Activated CD4-positive, alpha-beta T cell treated with anti-CD3 and anti-CD28 coated beads for 36 hours (primary cell): ENCODE measurements at places on chromosomes 3 and 15.
A peak's percentile ranks its signal among the peaks of the same experiment; 100 is the strongest.

GRCh38 chr3:42439261-42440115, 29.1 kb upstream of the LYZL4 start:
- H3K4me1 ChIP-seq, result no peaks in the 10 kb centered on the region
- DNase-seq, result no peak
- H3K27me3 ChIP-seq, result peaks cover 2% of the 10 kb centered on the region
- H3K27ac ChIP-seq, result no peak overlapping the region
- H3K36me3 ChIP-seq, result no peaks in the 10 kb centered on the region
- no peak overlapping the region for H3K4me3 ChIP-seq

DNA sequence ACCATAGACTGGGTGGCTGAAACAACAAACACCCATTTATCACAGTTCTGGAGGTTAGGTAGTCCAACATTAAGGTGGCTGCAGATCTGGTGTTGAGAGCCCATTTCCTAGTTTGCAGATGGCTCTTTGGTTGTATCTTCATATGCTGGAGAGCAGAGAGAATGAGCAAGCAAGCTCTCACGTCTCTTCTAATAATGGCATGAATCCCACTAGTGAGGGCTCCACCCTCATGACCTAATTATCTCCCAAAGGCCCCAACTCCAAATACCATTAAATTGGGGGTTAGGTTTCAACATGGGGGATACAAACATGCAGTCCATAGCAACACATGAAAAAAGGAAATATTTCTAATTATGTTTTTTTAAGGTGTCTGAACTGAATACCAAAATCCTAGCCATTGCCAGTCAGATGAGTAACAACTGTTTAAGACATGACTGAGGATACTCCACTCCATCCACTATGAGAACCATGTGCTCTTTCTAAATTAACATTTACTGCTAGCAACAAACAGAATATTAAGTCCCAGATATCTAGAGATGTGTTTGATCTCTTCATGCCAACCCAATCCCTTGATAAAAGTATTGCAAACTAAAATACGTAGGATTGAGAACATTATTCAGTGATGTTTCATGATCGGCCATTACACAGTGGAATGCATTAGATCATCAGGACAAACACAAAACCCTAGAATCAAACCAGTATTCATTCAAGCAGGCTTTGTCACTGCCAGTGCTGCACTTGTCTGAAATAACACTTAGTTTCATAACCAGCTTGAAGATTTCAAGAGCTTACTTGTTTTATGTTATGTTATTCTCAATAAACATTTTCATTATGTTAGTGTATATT, 340.3 kb downstream of the SLC9A9 start:
- no peaks in the 10 kb centered on the region for H3K36me3 ChIP-seq
- H3K27me3 ChIP-seq, result no peaks in the 10 kb centered on the region
- H3K4me1 ChIP-seq, result no peaks in the 10 kb centered on the region
- H3K4me3 ChIP-seq, result no peak overlapping the region

DNA sequence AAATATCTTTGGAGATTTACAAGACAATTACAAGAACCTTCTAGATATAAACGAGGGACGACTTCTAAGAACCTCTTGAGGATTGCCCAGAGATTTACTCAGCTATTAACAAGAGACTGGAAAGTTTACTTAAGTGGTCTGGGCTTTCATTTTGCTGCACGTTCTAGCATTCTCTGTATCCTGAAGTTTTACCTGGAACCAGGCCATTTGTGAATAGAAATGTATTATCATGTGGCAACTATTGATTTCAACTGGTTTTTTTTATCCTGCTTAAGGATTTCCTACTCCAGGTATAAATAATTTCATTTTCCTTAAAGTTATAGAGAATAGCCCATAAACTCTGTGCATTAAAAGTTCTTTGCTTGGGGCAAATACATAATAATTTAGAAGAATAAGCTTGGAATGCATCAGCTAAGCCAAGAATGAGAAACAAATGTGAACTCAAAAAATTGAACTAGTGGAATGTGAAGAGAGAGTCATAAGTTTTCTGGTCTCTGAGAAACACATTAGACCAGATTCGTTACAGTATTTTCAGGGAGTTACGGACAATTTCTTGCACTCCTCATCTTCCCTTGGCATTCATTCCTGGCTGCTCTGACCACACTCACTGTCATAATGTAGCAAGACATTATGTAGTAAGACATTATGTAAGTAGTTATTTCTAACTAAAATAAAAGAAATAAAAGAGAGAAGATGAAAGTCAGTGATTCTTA, 1.3 kb downstream of the AQP9 start:
- H3K27me3 ChIP-seq, result peaks cover 17% of the 10 kb centered on the region
- no peak for DNase-seq
- H3K27ac ChIP-seq, result no peak overlapping the region
- H3K36me3 ChIP-seq, result no peaks in the 10 kb centered on the region
- no peak overlapping the region for H3K4me3 ChIP-seq

DNA sequence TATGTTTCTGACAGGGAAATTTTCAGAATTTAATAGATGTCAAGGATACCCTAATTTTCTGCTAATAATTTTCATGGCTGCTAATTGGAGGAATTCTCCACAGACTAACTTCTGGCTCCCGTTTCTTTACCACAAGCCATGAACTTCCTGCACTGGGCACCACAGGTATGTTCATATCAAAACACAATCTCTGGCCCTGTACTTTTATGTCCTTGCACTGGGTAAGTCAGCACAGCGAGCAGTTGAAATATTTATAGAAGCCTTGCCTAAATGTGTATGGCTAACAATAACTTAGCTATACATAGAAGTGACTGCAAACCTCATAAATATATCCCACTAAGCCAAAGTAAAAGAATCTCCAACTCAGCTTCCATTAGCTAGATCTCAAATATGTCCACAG, 246.9 kb downstream of the ZIC1 start:
- no peaks in the 10 kb centered on the region for H3K36me3 ChIP-seq
- H3K27ac ChIP-seq, result no peak overlapping the region
- no peak overlapping the region for H3K4me3 ChIP-seq
- no peaks in the 10 kb centered on the region for H3K27me3 ChIP-seq

GRCh38 chr3:138356730-138357405, 8.5 kb downstream of the MRAS start:
- H3K27ac ChIP-seq, result no peak overlapping the region
- no peak for DNase-seq
- H3K36me3 ChIP-seq, result no peaks in the 10 kb centered on the region

DNA sequence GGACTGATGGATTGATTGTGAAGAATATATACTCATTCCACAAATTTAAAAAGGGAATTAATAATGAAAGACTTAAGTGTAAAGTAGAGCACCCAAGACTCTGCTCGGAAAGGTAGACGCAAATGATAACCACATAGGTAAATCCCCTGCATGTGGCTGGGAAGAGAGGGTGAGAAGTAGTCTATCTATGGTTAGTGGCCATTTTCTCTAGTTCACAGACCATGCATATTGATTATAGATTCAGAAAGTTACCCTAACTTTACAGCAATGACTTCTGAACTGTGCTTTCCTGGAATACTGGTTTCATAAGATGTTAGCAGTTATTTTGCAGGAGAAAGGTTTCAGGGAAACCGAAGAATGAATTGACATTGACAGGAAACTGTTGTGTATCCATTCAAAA, 51.7 kb downstream of the CASR start:
- peaks cover 25% of the 10 kb centered on the region for H3K4me1 ChIP-seq
- H3K27me3 ChIP-seq, result peaks cover 8% of the 10 kb centered on the region
- H3K27ac ChIP-seq, result no peak overlapping the region
- no peaks in the 10 kb centered on the region for H3K36me3 ChIP-seq

DNA sequence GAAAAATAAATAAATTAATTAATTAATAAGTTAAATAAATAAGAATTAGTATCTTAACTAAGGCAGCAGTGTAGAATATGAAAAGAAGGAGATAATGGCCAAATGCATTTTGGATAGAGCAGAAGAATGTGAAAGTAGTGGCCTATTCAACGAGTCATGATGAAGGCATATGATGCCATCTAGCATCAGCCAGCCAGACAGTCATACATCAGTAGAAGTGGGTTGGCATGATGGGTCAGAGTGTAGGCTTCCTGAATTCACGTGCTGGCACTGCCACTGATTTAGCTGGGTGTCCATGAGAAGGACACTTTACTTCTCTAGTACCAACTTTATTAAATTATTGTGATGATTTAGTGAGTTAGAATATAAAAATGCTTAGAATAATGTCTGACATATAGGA, 256.1 kb upstream of the ARPP21 start:
- H3K27me3 ChIP-seq, result no peaks in the 10 kb centered on the region
- no peaks in the 10 kb centered on the region for H3K36me3 ChIP-seq
- H3K4me1 ChIP-seq, result no peaks in the 10 kb centered on the region
- DNase-seq, result no peak

GRCh38 chr3:126448893-126449180, 26.9 kb downstream of the ZXDC start:
- no peaks in the 10 kb centered on the region for H3K27me3 ChIP-seq
- peaks cover 6% of the 10 kb centered on the region for H3K36me3 ChIP-seq
- H3K4me3 ChIP-seq, result no peak overlapping the region
- no peak overlapping the region for H3K27ac ChIP-seq

GRCh38 chr3:55701997-55702396, 214.9 kb upstream of the WNT5A start:
- no peak for DNase-seq
- H3K4me1 ChIP-seq, result no peaks in the 10 kb centered on the region
- no peak overlapping the region for H3K4me3 ChIP-seq
- no peaks in the 10 kb centered on the region for H3K36me3 ChIP-seq
- peaks cover 7% of the 10 kb centered on the region for H3K27me3 ChIP-seq
- no peak overlapping the region for H3K27ac ChIP-seq

- no peak for DNase-seq
- H3K27me3 ChIP-seq, result no peaks in the 10 kb centered on the region
- H3K4me1 ChIP-seq, result no peaks in the 10 kb centered on the region
- H3K27ac ChIP-seq, result no peak overlapping the region
Observed at GRCh38 chr3:161203485-161204098, 17.5 kb upstream of the NMD3 start.

- peaks cover 7% of the 10 kb centered on the region for H3K27me3 ChIP-seq
- no peak for DNase-seq
- H3K4me3 ChIP-seq, result no peak overlapping the region
- H3K27ac ChIP-seq, result no peak overlapping the region
- H3K36me3 ChIP-seq, result no peaks in the 10 kb centered on the region
- H3K4me1 ChIP-seq, result peaks cover 17% of the 10 kb centered on the region
Observed at GRCh38 chr3:134929976-134930375, 134.9 kb downstream of the EPHB1 start.

DNA sequence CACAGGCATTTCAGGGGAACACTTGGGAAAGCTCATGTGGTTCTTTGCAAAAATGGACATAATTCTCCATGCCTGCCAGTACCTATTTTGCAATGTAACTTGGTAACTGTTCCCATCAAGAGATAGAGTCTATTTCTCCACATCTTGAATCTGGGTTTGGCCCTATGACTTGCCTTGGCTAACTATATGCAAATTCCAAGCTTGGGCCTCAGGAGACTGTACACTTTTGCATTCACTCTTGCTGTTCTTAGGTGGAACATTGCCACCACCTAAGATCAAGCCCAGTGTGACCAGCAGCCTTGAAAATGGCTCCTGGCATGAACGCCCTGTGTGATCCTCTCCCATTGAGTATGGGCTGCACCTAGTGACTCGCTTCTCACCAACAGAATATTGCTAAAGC, 19.8 kb upstream of the SMAD6 start:
- no peak overlapping the region for H3K27ac ChIP-seq
- H3K36me3 ChIP-seq, result no peaks in the 10 kb centered on the region
- no peaks in the 10 kb centered on the region for H3K4me1 ChIP-seq
- no peak overlapping the region for H3K4me3 ChIP-seq
- no peaks in the 10 kb centered on the region for H3K27me3 ChIP-seq

GRCh38 chr3:194760494-194761137, 74.9 kb downstream of the FAM43A start:
- H3K27me3 ChIP-seq, result peaks cover 7% of the 10 kb centered on the region
- H3K27ac ChIP-seq, result no peak overlapping the region
- H3K4me3 ChIP-seq, result no peak overlapping the region
- H3K4me1 ChIP-seq, result no peaks in the 10 kb centered on the region
- DNase-seq, result no peak
- no peaks in the 10 kb centered on the region for H3K36me3 ChIP-seq

DNA sequence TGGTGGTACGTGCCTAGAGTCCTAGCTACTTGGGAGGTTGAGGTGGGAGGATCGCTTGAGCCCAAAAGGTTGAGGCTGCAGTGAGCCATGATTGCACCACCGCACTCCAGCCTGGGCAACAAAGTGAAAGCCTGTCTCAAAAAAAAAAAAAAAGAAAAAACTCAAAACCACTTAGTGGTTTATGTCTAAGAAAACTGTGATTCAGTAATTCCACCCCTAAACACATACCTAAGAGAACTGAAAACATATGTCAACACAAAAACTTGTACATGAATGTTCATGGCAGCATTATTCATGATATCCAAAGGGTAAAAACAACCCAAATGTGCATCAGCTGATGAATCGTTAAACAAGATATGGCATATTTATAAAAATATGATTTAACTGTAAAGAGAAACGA, 14.3 kb downstream of the SPG21 start:
- no peaks in the 10 kb centered on the region for H3K27me3 ChIP-seq
- DNase-seq, result peak; percentile 10
- H3K4me1 ChIP-seq, result peaks cover 4% of the 10 kb centered on the region
- H3K36me3 ChIP-seq, result peaks cover 38% of the 10 kb centered on the region
- no peak overlapping the region for H3K4me3 ChIP-seq

- H3K36me3 ChIP-seq, result peaks cover 38% of the 10 kb centered on the region
- H3K27ac ChIP-seq, result peak overlapping the region; percentile 95
- peaks cover 77% of the 10 kb centered on the region for H3K4me1 ChIP-seq
- no peaks in the 10 kb centered on the region for H3K27me3 ChIP-seq
Observed at GRCh38 chr3:60017631-60018030, 967.8 kb upstream of the CFAP20DC start.
